ENCODE measurements at places on chromosomes 6 and 20. TPM values are rescaled to one million over a fixed set of nuclear protein-coding genes. Genes with fewer than 3 reads are reported as not detected.
A peak's percentile ranks its signal among the peaks of the same experiment; 100 is the strongest.

The UBE3D gene
- total RNA-seq = 6.3 TPM

The GPR6 gene
- total RNA-seq = not detected

The PRSS35 gene
- 6.7 TPM for total RNA-seq

The TAF4 gene
- 1.4 TPM for total RNA-seq

The PPP1R16B gene
- total RNA-seq = not detected

GRCh38 chr6:154292855-154293519 lies 63.6 kb downstream of the IPCEF1 start:
- peak; percentile 92 for DNase-seq
